ENCODE measurements at places on chromosomes 3 and 15. TPM values are rescaled to one million over a fixed set of nuclear protein-coding genes. Genes with fewer than 3 reads are reported as not detected.

- no peak for DNase-seq
Measured at GRCh38 chr3:45568848-45569762, 25.4 kb upstream of the LIMD1 start.

DNA sequence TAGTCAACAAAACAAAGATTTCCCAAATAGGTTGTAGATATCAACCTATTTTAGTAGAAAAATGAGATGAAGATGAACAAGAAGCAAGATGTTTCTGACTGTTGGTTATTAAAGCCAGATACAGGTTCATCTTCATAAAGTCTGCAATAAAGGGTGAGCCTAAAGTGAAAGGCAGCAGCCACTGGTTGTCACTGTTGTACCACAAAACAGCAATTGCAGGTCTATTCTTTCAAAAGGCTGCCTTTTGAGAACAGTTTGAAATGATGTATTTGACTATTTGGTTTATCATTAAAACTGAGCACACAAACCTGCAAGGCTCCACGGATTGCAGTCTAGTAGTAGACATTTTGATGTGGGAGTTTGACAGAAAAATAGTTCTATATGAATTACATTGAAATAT is 543.4 kb downstream of the GBE1 start:
- peak; percentile 3 for DNase-seq

DNA sequence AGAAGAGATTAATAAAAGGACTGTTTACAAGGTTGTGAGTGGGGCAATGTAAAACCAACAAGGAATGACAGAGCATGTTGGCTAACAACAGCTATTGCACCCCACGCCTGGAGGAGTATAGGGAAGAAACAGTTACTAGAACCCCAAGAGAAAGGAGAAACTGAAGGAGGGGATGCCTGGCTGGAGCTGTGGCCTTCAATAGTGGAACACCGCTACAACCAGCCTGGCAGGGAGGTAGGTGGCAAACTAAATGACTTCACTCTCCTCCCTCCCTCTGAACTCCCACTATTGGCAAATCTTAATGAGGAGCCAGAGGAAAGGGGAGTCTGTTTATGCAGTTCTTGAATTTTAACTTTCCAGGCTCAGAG is 7.2 kb upstream of the CD47 start:
- no peak for DNase-seq

- no peak for DNase-seq
Measured at GRCh38 chr15:74129586-74130154, 716 bp upstream of the ISLR2 start.

DNA sequence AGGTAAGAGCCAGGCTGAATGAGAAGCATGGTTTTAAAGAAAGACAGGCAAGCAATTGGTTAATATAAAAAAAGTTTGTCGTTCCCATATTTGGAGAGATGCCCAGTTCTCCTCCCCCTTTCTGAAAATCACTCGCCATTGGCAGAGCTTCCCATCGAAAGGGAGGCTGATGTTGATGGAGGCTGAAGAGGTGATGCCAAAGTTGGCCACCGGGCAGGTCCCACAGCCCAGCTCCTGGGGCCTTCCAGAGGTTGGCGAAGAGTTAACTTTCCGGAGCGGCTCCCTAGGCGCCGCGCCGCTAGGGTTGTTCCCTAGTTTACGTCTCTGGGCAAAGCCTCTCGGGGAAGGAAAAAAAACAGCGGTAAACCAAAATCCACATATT is 793 bp downstream of the PCOLCE2 start:
- peak; percentile 37 for DNase-seq

SLC27A2 gene
- 0.39 TPM for polyA plus RNA-seq

CLDN1 gene
- 2.5 TPM for polyA plus RNA-seq

PPP1R14D gene
- not detected for polyA plus RNA-seq

PIERCE2 gene
- 1.7 TPM for polyA plus RNA-seq

Measured in hindlimb muscle (tissue), 1 donor.